ENCODE measurements at places on chromosomes 2 and 18. TPM values are rescaled to one million over a fixed set of nuclear protein-coding genes. Genes with fewer than 3 reads are reported as not detected.

GRCh38 chr2:240920783-240921231 lies 14.7 kb downstream of the CROCC2 start:
- peak; percentile 2 for DNase-seq

DNA sequence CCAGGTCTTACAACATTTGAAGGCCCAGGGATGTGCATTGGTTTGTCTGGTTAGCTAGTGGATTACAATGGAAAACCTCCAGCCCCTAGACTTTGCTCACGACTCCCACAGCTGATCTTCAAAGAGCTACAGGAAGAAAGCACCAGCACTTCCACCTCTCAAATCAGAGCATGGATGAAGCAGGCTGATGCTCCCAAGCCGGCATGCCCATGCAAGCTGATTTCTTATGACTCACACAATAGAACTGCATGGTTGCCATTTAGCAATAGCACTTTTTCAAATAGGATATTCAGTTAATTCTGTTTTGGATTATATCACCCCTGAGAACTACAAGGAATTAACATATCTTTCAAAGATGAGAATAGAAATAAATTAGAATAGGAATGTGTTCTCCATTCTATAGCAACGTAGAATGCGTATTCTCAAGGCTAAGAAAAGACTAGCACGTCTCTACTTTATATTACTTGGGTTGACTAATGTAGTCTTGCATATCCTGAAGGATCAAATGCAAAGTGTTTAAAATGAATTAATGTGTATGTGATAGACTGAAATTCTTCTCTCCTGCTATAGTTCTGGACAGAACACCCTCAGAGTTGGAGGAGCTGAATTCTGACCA lies 292.4 kb downstream of the TRIB2 start:
- no peak for DNase-seq

DNA sequence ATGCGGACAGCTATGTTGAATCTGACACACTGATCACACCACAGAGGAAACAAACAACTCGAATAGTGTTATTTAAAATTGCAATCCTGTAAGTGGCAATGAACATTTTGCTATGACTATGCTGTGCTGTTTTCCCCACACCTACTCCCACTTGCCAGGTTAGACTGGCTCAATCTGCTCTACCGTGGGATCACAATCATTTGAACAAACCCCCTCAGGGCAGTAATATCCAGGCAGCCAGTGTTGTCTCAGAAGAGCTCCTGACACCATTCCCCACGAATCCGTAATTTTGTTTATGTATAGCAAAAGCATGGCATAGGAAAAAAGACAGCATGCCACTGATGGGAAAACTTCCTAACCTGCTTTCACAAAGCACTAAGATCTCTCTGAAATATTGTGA lies 284.3 kb downstream of the ERBB4 start:
- DNase-seq, result no peak

DNA sequence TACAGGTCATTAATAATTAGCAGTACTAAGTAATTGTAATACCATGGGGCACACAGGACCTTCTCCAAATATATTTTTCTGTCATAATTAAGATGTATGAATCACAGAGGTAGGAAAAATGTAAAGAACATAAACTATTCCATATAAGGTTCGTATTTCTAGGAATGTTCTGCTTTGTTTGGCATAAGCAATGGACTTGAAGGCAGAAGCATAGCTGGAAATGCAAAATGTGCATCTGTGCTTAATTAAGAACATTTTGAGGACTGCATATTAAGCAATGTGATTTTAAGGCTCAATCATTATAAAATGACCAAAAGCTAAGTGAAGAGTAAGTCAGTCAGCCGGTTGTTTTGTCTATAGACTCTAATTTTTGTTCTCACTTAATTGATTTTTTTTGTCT lies 123.2 kb downstream of the RBM43 start:
- no peak for DNase-seq

DNA sequence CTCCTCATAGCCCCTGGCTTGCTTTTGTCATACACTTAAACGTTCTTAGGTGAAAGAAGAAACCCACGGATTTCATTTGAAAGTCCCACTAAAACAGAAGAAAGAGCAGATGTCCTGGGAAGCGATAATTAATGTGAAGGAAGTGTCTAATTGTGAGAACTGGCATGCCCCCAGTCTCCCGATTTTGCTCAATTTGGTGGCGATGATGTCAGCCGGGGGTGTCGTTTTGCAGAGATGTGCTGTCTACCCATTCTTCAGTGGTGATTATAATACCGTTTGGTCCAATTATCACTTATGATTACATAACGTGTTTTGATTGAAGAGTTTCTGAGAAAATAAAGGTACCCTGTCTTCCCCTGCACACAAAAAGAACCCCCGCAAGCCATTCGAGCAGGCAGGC lies 103.1 kb downstream of the RTN4 start:
- DNase-seq, result no peak

- DNase-seq, result no peak
Observed at GRCh38 chr2:31202041-31202440, 15.3 kb downstream of the CAPN14 start.

GRCh38 chr2:231128541-231128940 lies 3.7 kb upstream of the HTR2B start:
- no peak for DNase-seq

- DNase-seq, result no peak
Observed at GRCh38 chr2:130851624-130852382, 15.1 kb downstream of the ARHGEF4 start.

DNA sequence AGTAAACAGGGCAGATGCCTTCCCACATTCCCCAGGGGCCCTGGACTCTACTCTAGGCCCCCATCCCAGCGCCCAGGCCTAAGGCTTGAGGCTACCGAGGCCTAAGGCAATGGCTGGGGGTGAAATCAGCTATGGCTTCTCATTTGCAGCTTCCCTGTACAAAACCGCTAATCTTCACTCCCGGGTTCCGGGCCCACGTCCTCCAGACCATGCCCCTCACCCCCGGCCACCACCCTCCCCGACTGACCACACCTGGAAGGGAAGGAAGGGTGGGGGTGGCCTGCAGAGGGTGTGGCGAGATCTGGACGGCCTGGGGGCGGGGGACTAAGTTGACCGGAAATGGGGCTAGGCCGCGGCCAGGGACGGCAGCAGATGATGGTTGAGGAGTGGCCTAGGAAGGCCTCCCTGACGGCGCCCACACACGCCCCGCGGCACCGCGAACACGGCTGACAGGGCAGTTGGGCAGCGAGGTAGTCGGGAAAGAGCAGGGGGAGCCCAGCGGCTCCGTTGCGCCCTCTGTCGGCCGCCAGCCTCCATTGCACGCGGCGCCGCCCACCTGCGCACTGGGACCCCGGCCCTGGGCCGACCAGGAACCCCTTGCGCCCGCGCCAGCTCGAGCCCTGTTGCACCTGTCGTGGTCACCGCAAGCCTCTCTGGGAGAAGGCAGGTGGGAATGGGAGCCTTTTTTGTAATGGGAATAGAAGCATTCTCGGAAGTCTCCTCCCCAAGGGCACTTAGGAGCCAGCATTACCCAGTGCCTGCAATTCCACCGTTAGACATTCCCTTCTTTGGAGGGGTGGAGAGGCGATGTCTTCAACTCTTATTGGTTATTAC lies 117.1 kb upstream of the STPG4 start:
- peak; percentile 50 for DNase-seq

DNA sequence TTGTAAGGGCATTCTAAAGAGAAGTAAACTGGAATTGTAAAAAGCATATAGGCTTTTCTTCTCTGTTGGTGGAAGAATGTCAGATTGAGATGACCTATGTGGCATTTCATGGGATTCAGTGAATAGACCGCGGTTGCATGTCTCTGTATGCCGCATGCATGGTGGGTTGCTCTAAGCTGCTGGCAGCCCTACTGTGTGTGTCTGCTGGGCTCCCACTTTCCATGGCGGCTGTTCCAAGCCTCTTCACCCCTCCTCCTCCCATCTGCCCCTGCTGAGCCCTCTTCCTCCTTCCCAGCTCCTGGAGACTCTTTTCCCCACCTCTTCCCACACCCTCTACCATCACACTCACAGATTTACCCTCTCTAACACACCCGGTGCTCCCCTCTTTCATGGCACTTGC lies 12.6 kb downstream of the ATP6V1C2 start:
- no peak for DNase-seq

DNA sequence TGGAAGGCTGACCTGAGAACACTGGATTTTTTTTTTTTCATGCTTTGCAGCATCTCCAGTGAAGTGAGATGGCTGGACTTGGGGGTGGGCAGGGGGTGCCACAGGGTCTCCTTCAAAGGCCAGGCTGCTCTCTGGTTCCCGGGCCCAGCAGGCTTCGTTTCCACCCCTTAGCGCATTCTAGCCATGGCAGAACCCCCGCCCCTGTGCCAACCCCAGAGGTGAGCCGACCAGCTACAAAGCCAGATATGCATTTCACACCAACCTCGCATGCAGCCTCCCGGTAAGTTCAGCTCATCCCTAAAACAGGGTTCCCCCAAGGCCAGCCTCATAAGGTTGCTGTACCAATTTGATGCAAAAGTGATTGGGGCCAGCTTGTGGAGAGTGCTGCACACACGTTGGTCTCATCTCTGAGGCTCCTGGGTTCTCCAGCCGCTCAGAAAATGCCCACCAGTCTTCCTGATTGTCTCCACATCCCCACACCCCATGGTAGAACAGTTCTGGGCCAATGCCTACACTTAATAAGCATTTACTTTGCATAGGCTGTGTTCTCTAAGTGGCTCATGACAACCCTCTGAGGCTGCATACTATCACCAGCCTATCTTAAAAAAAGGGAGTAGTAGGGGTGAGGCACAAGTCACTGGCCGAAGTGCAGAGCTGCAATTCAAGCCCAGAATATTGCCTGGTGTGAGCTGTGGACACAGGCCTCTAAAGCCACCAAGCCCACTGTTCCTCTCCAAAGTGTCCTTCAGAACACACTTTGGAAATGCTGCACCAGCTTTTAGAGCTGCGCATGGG lies 23.3 kb downstream of the SMAD7 start:
- DNase-seq, result no peak

- no peak for DNase-seq
Observed at GRCh38 chr18:72261590-72261989, 282.6 kb downstream of the CBLN2 start.

DNA sequence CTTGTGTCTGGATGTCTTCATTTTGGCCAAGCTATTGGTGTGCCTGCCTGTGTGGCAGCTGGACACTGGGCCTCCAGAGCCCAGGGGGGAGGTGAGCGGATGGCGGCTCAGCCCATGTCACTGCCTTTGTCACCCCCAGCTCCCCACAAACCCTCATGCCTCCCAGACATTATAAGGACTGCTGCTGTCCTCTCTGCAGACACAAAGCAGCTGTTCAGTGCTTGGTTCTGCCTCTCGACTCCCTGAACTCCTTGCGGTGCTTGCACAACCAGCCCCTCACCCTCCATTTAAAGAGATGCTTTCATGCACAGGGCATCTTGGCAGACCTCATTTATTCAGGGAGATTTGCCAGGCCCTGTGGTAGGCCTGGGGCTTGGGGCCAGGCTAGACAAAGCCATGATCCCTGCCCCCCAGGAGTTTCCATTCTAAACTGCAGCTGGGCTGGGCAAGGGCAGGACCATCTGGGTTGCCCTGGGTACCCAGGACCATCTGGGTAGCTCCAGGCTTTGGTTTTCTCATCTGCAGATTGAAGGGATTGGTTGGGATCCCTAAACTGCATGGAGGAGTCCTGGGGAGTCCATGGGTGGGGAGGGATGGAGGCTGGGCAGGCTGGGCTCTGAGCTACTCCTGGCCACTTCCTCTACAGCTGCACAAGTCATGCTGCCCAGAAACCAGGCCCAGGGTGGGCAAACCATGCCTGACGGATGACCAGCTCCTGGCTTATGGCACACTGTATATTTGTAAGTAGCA lies 168.5 kb downstream of the CELF4 start:
- no peak for DNase-seq

The SRD5A2 gene
- not detected for total RNA-seq

The FOXD4L1 gene
- 0.16 TPM for total RNA-seq

The DSG1 gene
- not detected for total RNA-seq

The PLCL1 gene
- 1.2 TPM for total RNA-seq

The PRSS56 gene
- not detected for total RNA-seq

The SERPINB12 gene
- total RNA-seq, result not detected

The KCNF1 gene
- not detected for total RNA-seq

The ANKRD30B gene
- not detected for total RNA-seq

The MARCO gene
- not detected for total RNA-seq

The IGFBP5 gene
- 1.8 TPM for total RNA-seq

The POLR1A gene
- total RNA-seq, result 80.3 TPM

The HOXD8 gene
- 0.11 TPM for total RNA-seq

The ATP8B1 gene
- 0.15 TPM for total RNA-seq

All from activated T-cell treated with anti-CD3 and anti-CD28 coated beads, Interleukin-2, amount 50 U/mL, for 4 hours (primary cell).